ENCODE measurements at places on chromosomes 1 and 21.
A peak's percentile ranks its signal among the peaks of the same experiment; 100 is the strongest.

DNA sequence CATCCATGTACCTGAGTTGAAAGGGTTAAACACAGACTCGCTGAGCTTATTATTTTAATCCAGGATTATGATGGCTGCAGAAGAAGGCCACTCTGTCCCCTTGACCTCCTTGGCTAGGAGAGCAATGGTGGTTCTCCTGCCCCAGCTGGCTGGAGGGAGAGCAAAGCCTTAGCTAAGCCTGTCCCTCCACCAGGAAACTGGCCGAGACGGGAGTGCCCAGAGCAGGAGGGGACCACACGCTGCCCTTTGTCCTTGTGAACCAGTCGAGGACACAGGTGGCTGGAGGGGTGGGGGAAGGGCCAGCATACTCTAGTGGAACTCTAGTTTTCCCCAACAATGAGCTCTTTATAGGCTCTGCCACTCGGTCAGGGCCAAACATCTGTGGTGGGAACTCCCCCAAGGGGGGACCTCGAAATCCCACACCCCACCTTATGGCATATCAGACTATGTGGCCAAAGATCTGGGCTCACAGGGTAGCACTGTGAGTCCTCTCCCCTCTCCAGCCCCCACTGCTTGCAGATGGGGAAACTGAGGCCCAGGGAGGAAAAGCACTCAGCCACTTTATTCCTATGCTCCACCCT lies 12.9 kb downstream of the KIAA1614 start:
- DNase-seq: no peak

DNA sequence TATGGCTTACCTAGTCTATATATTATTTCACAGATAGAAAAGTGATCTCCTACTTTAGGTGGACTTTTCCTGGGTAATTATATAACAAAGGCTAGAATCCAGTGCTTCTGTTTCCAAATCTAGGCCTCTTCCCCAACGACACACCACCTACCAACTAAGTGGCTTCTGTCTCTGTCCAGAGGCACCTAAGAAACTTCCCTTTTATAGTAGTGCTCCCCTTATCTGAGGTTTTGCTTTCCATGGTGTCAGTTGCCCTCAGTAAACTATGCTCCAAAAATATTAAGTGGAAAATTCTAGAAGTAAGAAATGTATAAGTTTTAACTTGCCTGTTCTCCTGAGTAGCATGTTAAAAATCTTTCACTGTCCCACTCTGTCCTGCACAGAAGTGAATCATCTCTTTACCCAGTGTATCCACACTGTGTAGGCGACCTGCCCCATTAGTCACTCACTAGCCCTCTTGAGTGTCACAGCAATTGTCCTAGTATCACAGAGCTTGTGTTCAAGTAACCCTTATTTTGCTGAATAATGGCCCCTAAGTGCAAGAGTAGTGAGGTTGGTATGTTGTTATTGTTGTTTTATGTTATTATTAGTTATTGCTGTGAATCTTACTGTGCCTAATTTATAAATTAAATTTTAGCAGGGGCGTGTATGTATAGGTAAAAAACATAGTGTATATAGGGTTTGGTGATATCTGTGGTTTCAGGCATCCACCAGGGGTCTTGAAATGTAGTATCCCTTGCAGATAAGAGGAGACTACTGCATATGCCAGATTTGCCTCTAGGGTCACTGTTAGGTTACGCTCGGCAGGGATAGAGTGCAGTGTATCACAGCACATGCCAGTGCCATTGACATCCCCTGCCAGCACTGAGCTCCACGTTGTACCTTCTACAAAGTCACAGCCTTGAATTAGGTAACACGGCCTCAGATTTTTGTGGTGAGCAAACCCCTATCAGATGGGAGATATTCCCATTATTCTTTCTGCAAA lies 14.7 kb upstream of the CD53 start:
- DNase-seq: no peak

GRCh38 chr1:82920418-82921248 lies 1078.3 kb downstream of the TTLL7 start:
- DNase-seq: no peak

GRCh38 chr1:84835169-84835568 lies 57.8 kb downstream of the LPAR3 start:
- no peak for DNase-seq

DNA sequence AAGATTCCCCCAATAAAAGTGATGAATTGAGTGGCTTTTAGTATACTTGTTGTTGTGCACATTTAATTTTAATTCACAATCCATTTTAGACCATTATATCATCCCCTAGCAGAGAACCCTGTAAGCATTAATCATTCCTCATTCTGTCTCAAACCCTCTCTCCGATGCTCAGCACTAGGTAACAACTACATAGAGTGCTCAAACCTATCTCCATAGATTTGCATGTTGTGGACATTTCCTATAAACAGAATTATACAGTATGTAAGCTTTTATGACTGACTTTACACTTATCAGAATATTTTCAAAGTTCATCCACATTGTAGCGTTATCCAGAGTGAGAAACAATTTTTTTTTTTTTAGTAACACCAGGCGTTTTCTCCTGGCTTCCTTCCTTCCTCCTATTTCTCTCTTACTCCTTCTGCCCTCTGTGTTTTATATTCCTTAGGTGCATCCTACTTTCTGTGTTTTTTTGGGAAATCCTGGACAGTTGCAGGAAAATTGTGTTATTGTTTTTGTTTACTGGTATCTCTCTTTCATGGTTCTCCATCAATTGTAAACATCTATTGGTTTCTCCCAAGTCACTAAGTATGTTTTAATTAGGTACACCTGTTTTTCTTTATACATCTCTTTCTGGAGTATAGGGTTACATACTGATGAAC lies 1528.0 kb upstream of the TPTE start:
- DNase-seq: no peak

GRCh38 chr1:24564695-24565094 lies 8.8 kb downstream of the NCMAP start:
- no peak for DNase-seq

DNA sequence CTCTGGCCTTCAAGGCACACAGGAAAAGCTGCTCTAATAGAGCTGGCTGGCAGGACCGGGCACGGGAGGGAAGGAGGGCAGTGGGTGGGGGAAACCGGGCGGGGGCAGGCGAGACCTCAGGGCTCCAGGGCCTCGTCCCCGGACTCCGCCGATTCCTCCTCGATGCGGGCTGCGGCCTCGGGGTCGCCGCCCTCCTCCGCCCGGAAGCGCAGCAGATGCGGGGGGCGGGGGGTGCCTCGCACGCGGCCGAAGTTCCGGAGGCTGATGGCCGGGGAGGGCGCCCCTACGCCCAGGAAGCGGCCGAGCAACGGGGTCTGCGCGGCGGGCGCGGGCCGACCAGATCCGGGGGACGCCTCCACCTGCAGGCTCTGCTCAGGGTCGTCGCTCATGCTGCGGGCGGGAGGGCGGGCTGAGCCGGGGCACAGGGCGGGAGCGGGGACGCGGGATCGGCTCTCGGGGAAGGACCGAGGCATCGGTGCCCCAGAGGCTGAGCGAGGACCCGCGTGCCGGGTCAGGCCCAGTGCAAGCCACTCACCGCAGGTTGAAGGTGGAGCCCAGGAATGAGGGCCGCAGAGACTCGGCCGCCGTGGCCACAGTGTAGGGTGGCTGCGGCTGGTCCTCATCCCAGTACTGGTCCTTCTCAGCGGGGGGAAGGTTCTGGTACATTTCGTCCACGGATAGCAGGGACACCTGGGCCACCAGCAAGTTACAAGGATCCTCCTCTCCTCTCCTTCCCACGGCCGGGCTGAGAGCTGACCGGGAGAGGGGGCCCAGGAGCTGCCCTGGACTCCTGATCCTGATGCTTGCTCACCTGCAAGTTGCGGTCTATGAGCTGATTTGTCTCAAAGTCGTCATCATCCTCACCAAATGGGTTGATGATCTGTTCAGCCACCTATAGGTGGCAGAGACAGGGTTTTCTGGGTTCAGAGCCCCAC lies 3.6 kb downstream of the BEST4 start:
- DNase-seq: no peak

- DNase-seq: no peak
These were observed 134.7 kb downstream of the TGFBR3 start for GRCh38 chr1:91751275-91751674.

GRCh38 chr1:82108843-82109242 lies 308.1 kb downstream of the ADGRL2 start:
- no peak for DNase-seq

DNA sequence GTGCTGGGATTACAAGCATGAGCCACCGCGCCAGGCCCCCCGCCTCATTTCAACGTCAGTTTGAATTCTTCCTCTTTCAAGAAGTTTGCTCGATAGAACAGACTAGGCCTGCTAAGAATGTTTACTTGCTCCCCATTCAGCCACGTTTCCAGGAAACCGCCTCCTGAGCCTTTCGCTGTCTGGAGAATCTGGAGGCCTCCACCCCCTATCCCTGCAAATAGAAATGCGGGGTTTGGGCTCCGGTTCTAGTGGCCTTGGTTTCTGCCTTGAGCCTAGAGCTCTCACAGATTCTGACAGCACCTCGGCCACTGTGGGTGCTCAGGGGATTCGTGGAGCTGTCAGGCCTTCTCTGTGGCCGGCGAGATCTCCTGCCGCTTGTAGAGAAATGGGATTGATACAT lies 84.3 kb downstream of the UBIAD1 start:
- no peak for DNase-seq

GRCh38 chr1:93692983-93693591 lies 11.4 kb upstream of the BCAR3 start:
- no peak for DNase-seq

DNA sequence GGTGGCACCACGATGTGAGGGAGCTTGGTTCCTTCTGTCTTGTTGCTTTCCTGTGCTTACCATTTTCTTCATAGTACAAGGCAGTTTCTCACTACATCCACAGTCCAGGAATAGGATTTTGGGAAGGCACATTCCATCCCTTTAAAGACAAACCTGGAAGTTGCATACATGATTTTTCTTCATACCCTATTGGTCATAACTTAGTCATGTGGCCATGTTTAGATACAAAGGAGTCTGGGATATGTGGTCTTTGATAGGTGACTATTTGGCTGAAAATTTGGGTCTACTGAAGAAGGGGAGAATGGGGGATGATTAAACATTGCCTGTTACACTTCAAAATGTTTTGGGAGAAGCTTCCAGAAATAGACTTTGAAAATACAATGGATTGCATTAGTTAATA lies 7.0 kb downstream of the DYRK1A start:
- DNase-seq: no peak

DNA sequence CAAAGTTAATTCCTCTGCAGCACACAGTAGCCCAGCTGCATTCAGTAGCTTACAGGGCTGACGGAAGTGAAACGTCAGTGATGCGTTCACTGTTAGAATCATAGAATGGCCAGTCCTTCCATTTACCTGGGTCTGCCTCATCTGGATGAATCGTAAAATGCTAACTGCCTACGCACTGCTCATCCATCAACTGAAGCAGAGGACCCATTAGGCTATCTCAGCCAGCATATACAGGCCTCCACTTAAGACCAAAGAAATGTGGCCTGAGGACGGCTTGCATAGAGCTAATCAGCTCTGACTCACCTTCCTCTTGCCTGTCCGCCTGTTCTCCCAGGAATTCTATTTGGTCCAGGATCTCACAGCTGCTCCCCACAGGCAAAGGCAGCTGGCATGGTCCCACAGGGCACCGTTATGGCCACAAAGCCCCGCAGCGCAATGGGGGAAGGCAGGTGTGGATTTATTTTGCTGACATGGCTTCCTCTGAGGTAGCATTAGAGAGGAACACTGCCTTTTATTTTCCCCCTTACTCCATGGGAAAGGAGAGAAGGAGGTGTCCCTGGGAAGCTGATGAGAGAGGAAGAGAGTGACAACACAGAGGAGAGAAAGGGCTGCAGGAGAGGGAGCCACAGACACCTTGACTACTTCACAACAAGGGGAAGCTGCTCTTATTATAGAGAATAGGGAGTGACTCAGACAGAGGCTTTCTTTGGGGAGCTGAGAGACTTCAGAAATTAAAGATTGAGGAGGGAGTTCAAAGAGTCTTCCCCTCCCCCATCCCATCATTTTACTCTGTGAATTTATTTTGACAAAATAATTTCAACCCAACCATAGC lies 177.6 kb downstream of the HHIPL2 start:
- DNase-seq: no peak

GRCh38 chr1:184646824-184647223 lies 107.8 kb downstream of the EDEM3 start:
- DNase-seq: no peak

GRCh38 chr1:81155131-81155530 lies 645.6 kb upstream of the ADGRL2 start:
- DNase-seq: no peak

- peak; percentile 24 for DNase-seq
These were observed 18.1 kb downstream of the KNCN start for GRCh38 chr1:46533179-46533864.

DNA sequence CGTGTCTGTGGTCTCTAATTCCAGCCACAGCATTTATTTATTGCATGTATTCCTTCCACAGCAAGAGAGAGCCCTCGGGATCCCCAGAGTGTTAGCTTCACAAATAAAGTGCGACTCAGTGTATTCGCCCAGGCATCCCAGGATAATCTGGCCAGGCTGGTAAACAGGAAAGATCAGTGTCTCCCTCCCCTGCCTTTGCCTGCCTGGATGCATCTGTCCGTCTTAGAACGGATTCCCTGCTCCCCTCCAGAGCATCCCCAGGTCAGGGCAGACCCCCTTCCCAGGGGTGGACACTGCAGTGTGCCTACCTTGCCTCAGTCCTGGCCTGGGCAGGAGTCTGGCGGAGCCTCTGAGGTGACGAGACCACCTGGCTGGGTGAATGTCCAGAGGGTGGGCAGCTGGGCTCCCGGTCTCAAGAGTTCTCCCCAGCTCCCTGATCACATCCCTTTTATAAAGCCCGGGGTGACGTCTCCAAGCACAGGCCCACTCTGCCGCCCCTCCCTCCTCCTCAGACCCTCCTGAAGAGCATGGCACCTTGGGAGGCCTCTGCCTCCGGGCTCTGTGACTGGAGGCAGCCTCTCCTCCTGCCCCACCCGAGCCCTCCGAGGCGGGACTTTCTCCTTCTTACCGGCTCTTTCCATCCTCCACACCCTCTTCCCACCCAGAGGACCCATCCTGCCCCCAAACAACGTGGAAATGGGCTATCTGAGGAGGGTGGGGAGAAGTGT lies at the start of gene KISS1:
TSS of gene KISS1 (minus strand) at position 424 of the 728 bp plus-strand sequence. CDS start 3,615 bp downstream, outside the sequence.
- DNase-seq: no peak

- DNase-seq: no peak
These were observed 411.9 kb downstream of the ZP4 start for GRCh38 chr1:237478842-237479241.

- no peak for DNase-seq
These were observed 300.6 kb upstream of the PLXNA2 start for GRCh38 chr1:208544794-208545193.

- DNase-seq: no peak
These were observed 88.2 kb upstream of the ABCD3 start for GRCh38 chr1:94329986-94330385.

DNA sequence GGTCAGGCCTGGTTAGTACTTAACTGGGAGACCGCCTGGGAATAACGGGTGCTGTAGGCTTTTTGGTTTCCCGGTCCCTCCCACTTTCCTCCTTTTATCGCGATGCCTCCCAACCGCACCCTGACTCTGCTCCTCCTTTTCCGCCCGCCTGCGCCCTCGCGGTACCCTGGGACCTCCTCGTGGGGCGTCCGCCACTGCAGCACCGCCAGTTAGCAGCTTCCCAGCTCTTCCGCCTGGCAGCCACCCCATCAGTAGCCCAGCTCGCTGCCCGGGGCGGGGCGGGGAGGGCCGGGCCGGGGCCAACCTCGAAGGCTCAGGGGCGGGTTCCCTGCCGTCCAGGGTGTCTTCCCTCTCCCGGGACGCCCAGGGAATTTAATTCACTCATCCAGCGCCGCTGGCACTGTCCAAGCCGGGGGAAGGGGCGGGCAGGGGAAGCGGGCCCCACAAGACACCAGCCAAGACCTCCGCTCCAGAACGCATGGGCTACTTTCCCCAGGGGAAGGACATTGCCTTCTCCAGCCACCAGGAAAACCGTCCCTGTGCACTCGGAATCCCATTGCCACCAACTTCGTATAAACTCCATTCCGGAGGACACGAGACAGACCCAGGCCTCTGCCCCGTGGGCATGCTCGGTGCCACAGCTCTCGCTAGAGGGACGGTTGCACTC lies 2.0 kb upstream of the ZNF678 start:
- no peak for DNase-seq
